ENCODE measurements at places on chromosomes 12 and 14.

DNA sequence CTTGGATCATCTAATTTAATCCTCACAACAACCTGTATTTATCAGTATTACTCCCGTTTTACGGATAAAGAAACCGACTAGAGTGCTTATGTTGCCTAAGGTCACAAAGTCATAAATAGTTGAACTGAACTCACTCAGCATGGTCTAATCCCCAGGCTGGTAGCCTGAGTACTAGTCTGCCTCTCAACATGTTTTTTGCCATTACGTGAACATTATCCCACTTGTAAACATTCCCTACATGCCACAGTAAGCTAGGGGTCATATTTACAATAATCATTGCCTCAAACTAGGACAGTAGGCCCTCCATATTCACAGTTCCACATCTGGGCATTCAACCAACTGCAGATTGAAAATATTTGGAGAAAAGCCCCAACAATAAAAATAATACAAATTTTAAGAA lies 12.1 kb downstream of the SNRPF start:
- no peak for DNase-seq

DNA sequence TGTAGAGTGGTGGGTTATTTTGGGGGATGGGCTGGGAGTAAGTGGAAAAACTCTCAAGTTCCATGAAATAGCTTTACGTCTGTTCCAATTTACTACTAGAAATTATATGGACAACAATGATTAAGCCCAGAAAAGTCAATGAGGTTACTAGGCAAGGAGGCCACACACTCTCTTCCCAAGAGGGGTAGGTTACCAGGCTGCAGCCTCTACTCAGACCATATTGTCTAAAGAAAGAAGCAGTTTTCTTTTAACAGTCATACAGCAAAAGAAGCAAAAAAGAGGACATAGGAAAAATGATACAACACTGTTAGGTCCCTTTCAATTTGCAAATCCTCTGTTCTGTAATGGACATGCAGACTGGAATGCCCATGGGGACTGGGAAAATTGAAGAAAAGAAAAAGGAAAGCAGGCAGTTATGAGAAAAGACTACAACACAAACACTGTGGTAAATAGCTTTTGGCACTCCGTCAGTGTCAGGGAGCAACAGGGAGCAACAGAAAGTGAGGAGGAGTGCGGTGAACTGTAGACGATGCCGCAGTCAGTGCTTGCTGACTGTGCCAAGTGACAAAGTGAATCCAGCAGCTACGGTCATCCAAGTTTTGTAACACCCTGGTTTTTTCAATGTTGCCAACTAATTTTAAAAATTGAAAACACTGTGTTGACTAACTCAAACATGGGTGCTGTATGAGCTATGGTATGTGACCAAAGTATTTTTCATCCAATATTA lies 39.8 kb upstream of the HMGA2 start:
- DNase-seq: no peak

DNA sequence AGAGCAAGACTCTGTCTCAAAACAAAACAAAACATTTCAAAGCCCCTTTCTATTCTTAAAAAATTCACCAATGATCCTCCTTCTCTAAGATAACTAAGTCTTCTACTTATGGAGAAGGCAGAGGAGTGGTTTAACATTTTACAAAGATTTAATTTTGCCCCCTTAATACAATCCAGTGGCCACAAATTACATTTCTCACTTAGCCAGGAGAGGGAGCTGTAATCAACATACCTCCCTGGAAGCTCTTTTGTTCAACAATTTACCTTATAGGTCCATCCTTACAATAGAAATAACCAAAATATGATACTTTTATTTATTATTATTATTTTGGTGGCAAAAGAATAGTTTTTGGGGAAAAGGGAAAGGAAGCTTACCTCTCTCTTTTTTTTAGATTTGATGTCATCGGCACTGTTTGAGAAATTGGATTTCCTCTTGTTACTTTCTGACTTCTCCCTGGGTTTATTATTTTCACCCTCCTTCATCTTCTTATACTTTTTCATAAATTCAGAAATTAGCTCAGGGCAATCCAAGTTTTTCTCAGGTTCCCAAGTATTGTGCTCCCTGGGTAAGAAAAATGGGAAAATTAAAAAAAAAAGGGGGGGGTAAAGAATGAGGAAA lies 28.1 kb downstream of the CBX5 start:
- no peak for DNase-seq

DNA sequence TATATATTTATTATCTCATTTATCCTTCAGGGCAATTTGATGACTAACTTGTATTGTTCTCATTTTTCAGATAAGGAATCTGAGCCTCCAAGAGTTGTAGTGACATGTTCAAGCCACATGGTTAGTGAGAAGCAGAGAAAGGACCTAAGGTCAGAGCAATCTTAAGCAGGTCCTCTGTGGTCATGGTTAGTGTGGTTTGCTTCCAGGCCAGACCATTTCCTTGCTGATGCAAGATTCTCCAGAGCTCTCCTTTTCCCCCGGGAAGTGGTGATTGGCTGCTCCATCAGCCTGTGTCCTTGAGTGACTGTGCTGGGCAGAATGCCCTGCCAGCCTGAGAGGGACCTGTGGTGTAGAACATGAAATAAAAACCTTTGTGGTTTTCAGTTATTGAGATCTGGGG lies 141.3 kb downstream of the KTN1 start:
- DNase-seq: no peak

Data from CD4-positive, alpha-beta T cell treated with Interleukin-15 for 1 hour (primary cell).